ENCODE measurements at places on chromosomes 6 and 20.

- no peaks in the 10 kb centered on the region for H3K27me3 ChIP-seq
- H3K36me3 ChIP-seq, result peaks cover 4% of the 10 kb centered on the region
- peak; percentile 89 for DNase-seq
- H3K4me3 ChIP-seq, result peak within 1 kb of the TSS; percentile 82
- peak within 1 kb of the TSS; percentile 97 for H3K27ac ChIP-seq
These were observed at the start of gene RGL2 for GRCh38 chr6:33298773-33299236. TSS of gene RGL2 (minus strand) at chr6:33298942. CDS start at chr6:33298610, 332 bp downstream.

- H3K36me3 ChIP-seq, result peaks cover 6% of the 10 kb centered on the region
- H3K4me3 ChIP-seq, result no peak overlapping the region
- no peaks in the 10 kb centered on the region for H3K4me1 ChIP-seq
- no peak for DNase-seq
- no peak overlapping the region for H3K27ac ChIP-seq
These were observed 105.7 kb upstream of the LAMP5 start for GRCh38 chr20:9408422-9409300.

DNA sequence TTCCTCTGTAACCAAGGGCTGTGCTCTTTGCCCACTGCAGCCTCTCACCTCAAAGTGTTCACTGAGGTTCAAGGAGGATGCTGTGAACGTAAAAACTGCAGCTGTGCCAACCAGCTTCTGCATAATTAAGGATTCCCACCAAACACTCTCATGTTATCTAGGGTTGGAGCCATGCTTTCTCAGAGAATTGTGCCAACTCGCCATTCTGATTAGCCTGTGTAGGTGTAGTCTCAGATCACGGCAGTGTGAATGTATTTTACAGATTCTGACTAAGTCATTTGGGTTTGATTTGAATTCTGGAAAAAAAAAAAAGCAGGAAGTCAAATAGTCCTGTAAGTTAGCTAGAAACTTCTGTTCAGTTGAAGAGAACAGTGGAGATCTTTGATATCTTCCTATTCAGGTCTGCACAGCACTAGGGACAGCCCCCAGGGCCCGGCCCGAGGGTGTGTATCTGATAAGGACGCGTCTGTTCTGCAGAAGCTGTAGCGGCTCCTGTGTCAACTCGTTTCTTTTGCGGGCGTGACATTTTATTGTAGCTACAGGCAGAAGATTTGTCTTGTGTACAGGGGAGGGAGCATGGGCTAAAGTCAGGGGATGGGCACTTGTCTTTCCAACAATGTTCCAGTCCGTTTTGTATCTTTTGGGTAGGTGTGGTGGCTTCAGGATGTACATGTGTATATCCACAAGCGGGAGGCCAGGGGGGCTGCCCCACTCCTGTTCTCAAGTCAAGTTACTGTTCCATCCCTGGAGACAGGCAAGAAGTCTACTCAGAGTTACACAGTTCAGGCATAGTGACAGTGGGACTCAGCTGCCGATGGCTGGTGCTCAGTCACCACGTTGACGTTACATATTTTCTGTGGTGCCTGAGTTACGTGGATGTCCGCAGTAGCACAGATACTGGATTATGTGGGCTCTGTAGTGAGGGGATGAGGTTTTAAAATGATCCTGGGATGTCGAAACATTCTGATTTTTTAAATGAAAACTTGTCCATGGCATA, 12.4 kb downstream of the IRF4 start:
- H3K27me3 ChIP-seq, result no peaks in the 10 kb centered on the region
- no peak overlapping the region for H3K4me3 ChIP-seq
- no peaks in the 10 kb centered on the region for H3K36me3 ChIP-seq
- peaks cover 7% of the 10 kb centered on the region for H3K4me1 ChIP-seq

DNA sequence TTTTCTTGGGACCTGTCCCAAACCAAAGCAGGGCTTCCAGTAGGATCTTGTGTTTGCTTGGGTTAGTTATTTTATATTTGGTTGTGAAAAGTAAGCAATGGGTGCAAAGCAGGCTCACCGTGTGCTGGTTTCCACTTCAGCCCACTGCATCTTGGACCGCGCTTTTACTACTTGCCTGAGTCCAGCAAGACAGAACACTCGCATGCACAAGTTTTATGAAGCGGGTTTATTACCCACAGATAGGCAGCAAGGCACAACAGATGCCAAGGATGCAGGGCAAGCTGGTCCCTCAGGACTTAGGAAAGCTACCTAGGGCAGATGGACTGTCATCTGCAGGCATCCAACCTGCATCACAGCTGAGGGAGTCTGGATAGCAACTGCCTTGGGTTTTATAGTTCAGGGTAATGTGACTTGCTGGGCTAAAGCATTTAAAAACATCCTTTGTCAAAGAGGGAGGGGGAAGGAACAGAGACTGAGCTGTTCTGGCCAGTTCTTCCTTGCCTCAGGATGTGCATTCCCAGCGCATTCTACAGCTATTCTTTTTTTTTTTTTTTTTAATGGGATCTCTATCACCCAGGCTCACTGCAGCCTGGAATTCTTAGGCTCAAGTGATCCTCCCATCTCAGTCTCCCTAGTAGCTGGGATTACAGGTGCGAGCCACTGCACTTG, 18.5 kb downstream of the CITED2 start:
- H3K4me3 ChIP-seq, result no peak overlapping the region
- H3K36me3 ChIP-seq, result no peaks in the 10 kb centered on the region
- DNase-seq, result no peak
- H3K27ac ChIP-seq, result no peak overlapping the region

GRCh38 chr6:134797400-134798113, 152.3 kb downstream of the ALDH8A1 start:
- no peaks in the 10 kb centered on the region for H3K4me1 ChIP-seq
- DNase-seq, result no peak
- no peak overlapping the region for H3K27ac ChIP-seq
- no peaks in the 10 kb centered on the region for H3K36me3 ChIP-seq

- no peaks in the 10 kb centered on the region for H3K27me3 ChIP-seq
- H3K27ac ChIP-seq, result no peak overlapping the region
- H3K36me3 ChIP-seq, result no peaks in the 10 kb centered on the region
These were observed 162.7 kb downstream of the NFATC2 start for GRCh38 chr20:51379601-51380341.

GRCh38 chr6:131998255-131998982, 47.2 kb upstream of the CCN2 start:
- H3K4me3 ChIP-seq, result no peak overlapping the region
- no peaks in the 10 kb centered on the region for H3K4me1 ChIP-seq
- no peak overlapping the region for H3K27ac ChIP-seq
- no peaks in the 10 kb centered on the region for H3K36me3 ChIP-seq

- DNase-seq, result no peak
- H3K4me3 ChIP-seq, result no peak overlapping the region
- peaks cover 7% of the 10 kb centered on the region for H3K4me1 ChIP-seq
- peaks cover 50% of the 10 kb centered on the region for H3K36me3 ChIP-seq
These were observed 99.7 kb downstream of the ZMYND8 start for GRCh38 chr20:47256668-47257236.

GRCh38 chr6:87095087-87095509, at the start of gene CGA:
TSS of gene CGA (minus strand) at chr6:87095106. CDS start at chr6:87088200, 6,906 bp downstream.
- no peak within 1 kb of the TSS for H3K4me3 ChIP-seq
- no peaks in the 10 kb centered on the region for H3K27me3 ChIP-seq
- no peaks in the 10 kb centered on the region for H3K36me3 ChIP-seq
- H3K4me1 ChIP-seq, result no peaks in the 10 kb centered on the region
- no peak for DNase-seq
- H3K27ac ChIP-seq, result no peak within 1 kb of the TSS

DNA sequence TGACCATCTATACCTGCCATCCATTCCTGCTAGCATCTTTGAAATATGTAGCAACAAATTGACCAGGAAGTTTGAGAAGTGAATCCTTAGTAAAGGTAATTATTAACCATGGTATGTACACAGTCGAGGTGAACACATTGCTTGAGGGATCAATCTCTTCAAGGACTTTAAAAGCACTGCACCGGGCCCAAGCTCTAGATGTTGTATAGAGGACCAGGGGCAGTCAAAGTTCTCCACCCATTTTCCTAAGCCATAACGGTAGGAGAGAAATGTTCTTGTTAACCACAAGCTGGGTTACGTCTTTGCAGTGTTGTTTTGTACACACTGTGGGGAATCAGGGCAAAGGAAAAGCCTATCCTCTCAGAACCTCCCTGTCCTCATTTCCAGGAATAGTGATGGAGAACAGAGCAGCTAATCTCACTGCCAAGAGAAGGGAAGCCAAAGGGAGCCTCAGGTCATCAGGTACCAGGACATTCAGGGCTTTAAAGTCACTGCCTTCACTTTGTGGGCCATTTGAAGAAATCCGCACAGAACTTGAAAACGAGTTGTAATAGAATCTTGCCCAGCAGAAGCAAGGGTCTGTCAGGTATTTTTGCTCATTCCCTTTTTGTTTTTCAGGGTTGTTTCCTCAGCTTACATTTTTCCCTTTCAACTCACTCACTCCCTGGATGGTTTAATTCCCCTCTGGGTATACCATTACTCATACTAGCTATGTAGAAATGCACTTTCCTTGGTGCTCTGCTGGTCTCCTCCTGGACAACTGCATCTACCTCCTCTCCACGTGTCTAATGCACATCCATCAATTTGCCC, 5.3 kb upstream of the PM20D2 start:
- H3K27me3 ChIP-seq, result no peaks in the 10 kb centered on the region
- H3K4me1 ChIP-seq, result no peaks in the 10 kb centered on the region
- H3K27ac ChIP-seq, result no peak overlapping the region
- no peaks in the 10 kb centered on the region for H3K36me3 ChIP-seq

GRCh38 chr6:21441386-21441785, 152.2 kb upstream of the SOX4 start:
- no peaks in the 10 kb centered on the region for H3K36me3 ChIP-seq
- no peaks in the 10 kb centered on the region for H3K27me3 ChIP-seq
- no peak for DNase-seq
- peaks cover 3% of the 10 kb centered on the region for H3K4me1 ChIP-seq
